ENCODE measurements at places on chromosomes 2 and 18.

- no peak for DNase-seq
These were observed 1.9 kb downstream of the NDUFV2 start for GRCh38 chr18:9104244-9104901.

DNA sequence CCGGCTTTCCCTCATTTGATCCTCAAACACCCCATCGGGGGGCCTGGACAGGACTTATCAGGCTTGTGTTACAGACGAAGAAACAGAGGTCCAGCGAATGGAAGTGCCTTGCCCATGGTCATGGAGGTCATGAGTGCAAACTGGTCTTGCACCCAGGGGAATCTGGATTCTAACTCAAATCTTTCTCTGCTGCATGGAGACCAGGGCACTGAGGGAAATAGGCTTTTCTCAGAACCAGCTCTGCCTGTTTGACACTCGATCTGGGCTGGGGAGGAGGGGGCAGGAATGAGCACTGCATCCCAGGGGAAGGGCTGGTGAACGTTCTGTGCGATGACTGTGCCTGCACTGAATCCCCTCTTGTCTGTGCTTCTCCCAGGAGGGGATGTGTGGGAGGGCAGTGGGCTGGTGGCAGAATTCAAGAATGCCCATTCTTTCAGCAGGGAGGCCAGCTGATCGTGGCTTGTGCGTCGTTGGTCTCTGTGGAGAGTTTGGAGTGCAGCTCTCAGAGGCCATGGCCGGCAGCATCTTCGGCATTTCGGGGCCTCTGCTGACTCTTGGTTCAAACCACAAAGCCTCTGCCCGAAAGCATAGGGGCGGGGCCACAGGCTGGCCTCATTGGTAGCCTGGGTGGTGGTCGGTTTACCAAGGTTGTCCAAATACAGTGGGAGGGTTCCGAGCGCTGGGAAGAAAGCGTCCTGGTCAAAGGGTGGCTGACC lies 171.6 kb downstream of the DDX1 start:
- no peak for DNase-seq

DNA sequence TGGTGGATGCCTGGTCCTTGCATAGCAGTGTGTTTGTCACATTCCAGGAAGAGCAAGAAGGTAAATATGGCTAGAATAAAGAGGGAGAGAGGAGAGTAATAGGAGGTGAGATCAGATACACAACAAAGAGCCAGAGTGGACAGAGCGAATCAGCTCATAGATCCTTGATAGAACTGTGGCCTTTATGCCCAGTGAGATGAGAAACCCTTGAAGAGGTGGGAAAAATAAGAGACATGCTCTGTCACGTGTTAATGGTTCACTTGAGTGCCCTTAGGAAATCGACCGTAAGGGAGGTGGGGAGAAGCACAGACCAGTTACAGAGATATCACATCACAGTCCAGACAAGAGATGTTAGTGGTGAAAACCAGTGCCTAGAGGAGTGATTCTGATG lies 84.7 kb upstream of the RAB27B start:
- DNase-seq = no peak

GRCh38 chr2:181005809-181006208 lies 25.4 kb downstream of the UBE2E3 start:
- no peak for DNase-seq

DNA sequence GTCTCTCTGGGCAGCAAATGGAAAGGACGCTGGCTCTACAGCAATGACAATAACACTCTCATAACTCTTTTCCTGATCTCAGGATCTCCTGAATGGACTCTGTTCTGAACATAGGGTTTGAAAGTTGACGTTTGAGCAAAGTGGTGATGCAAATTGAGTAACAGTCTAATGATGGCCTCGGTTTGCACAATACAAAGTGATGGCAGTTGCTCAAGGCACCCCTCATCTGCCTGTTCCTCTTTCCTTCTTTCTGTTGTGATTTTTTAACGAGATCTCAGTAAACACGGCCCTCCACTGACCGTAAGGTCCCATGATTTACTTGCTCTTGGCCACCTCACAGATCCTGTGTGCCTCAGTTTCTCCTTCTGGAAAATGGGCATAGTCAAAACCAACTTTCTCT lies 303.6 kb downstream of the SLC8A1 start:
- no peak for DNase-seq

DNA sequence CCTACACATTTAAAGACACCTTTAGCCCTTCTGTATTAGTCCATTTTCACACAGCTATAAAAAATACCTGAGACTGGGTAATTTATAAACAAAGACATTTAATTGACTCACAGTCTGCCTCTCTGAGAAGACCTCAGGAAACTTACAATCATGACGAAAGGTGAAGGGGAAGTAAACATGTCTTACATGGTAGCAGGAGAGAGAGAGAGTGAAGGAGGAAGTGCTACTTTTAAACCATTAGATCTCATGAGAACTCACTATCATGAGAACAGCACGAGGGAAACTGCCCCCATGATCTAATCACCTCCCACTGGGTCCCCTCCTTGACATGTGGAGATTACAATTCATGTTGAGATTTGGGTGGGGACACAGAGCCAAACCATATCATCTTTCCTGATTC lies 946.6 kb downstream of the SLC4A3 start:
- no peak for DNase-seq

- DNase-seq = no peak
These were observed 15.7 kb downstream of the CTDP1 start for GRCh38 chr18:79695269-79695668.

DNA sequence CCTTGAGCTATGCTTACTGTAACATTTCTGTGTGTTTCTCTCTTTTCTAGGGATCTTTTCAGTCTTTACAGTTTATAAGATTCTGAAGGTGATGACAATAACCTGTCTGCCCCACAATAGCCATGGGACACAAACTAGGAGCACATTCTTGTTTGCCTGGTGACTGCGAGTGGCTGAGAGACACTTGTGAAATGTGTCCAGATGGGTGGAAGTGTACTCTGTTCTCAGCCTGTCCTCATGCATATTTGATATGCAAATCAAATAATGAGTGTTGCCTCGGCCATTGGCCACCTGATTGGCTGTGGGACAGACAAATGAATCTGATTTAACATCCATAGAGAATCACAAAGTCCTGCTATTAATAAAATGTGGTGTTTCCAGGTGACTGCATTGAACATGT lies 246.2 kb downstream of the HNMT start:
- no peak for DNase-seq

GRCh38 chr2:6845903-6846302 lies 19.8 kb downstream of the CMPK2 start:
- DNase-seq = no peak

All from fibroblast of skin of right biceps (primary cell).